A549 treated with Mapracorat at 1 μM for 4 hours (cell line): ENCODE measurements at places on chromosomes 1 and 21. TPM values are rescaled to one million over a fixed set of nuclear protein-coding genes. Genes with fewer than 3 reads are reported as not detected.

PTPN22 gene
- not detected in 5 replicates for total RNA-seq

ADAM30 gene
- total RNA-seq: not detected in 5 replicates

C4BPB gene
- 1.4 to 1.9 TPM (median 1.8 TPM) in 5 replicates for total RNA-seq

GIPC2 gene
- 0.03 to 0.07 TPM in 2 of 5 replicates, not detected in the others for total RNA-seq

FBLIM1 gene
- total RNA-seq: 21.8 to 34.6 TPM (median 27.8 TPM) in 5 replicates

THRAP3 gene
- 62.8 to 73.5 TPM (median 69.7 TPM) in 5 replicates for total RNA-seq

ATAD3B gene
- total RNA-seq: 1.2 to 3.6 TPM (median 3.0 TPM) in 5 replicates

IL10 gene
- total RNA-seq: not detected in 5 replicates

HMCN1 gene
- 0.01 to 0.15 TPM (median 0.09 TPM) in 5 replicates for total RNA-seq

DMRTA2 gene
- total RNA-seq: 0.10 to 0.26 TPM (median 0.22 TPM) in 5 replicates
